ENCODE measurements at places on chromosomes 7 and 10. TPM values are rescaled to one million over a fixed set of nuclear protein-coding genes. Genes with fewer than 3 reads are reported as not detected.

ITGB8 gene
- 23.6 TPM for total RNA-seq

DNA sequence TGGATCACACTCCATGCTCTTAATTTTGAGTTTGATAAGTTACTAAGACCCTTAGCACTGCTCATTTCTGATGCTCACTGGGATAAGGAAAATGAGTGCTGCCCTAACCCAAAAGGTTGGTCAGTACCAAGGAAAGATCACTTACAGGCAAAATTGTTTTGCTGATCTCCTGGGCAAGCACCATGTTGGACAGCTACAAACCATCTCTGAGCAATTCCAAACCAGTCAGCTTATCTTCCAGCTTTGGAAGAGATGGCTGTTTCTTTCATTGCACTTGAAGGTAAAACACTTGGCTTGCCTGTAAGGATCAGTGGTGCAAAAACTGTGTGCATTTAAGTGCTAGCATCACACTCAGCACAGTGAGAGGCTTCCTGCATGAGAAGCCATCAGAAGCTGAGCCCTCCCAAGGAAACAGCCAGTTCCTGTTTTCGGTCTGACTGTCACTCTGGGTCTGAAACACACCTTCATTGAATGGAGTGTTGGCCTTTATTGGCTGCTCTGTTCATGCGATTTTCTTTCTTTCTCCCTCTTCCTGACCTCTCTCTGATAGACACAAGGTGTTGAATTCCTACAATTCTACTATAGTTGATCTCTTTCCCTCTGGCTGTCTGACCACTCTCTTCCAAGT lies 126.4 kb upstream of the GHITM start:
- no peaks in the 10 kb centered on the region for H3K36me3 ChIP-seq
- H3K27me3 ChIP-seq: no peaks in the 10 kb centered on the region
- DNase-seq: no peak

DNA sequence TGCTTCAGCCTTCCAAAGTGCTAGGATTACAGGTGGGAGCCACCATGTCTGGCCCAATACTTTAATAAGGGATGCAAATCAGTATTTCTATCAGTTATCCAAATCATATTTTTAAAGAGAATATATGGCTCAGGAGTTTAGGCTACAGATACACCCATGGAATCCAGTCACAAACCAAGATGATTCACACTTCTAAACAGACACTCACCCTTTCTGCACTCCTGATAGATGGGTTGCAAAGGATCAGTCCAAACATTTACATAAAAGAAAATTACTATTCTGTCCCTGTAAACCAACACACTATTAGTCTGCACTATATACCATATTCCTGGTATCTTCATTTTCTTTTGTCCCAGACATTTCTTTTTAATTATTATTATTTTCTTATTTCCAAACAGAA lies 2.2 kb downstream of the MORN4 start:
- no peak for DNase-seq
- H3K36me3 ChIP-seq: no peaks in the 10 kb centered on the region
- H3K4me3 ChIP-seq: no peak overlapping the region

DNA sequence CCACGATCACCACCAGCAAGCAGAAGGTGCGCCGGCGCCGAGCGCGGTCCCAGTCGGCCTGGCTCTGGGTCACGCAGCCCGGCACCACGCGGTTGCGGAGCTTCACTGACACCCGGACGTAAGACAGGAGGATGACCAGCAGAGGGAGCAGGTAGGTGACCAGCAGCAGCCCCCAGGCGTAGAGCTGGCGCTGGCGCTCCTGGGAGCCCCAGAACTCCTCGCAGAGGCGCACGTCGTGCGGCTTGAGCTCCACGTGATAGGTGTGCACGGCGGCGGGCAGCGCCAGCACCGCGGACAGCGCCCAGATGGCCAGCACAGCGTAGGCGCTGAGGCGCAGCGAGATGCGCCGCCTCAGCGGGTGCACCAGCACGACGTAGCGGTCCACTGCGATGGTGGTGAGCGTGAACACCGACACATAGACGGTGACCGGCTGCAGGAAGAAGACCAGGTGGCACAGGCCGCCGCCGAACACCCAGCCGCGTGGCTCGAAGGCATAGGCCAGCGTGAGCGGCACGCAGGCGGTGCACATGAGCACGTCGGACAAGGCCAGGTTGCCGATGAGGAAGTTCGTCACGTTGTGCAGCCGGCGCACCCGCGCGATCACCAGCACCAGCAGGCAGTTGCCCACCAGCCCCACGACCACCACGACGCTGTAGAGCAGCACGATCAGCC lies 920 bp downstream of the PRLHR start:
- peak; percentile 27 for DNase-seq
- no peak overlapping the region for H3K4me3 ChIP-seq
- H3K27ac ChIP-seq: no peak overlapping the region
- H3K27me3 ChIP-seq: no peaks in the 10 kb centered on the region

DNA sequence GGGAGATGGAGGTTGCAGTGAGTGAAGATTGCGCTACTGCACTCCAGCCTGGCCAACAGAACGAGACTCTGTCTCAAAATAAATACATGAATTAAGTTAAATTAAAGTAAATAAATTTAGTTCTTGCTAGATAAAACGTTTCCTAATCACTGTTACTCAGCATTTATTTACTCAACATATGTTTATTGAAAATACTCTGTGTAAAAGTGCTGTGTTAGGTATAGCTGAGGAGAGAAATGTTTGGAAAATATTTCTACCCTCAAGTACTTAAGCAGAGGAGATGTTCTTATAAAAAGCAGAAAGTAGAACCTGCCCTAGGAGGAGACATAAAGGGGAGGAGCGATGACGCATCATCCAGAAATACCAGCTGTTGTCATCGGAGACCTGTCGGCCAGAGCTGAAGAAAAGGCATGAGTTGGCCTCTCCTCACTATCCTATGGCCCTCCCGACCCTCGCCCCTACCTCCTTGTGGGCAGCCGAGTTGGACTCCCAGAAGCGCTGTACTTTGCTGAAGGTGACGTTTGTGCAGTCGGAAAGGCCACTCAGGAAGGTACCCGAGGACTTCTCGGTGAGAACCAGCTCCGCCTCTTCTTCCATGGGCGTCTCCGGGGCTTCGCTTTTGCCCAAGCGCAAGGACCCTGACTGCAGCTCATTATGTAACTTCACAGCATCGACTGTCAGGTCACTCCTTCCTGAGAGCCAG lies 1.1 kb downstream of the RRP12 start:
- H3K27me3 ChIP-seq: no peaks in the 10 kb centered on the region
- peaks cover 17% of the 10 kb centered on the region for H3K36me3 ChIP-seq
- peaks cover 13% of the 10 kb centered on the region for H3K4me1 ChIP-seq
- no peak for DNase-seq
- peak overlapping the region; percentile 67 for H3K4me3 ChIP-seq

DNA sequence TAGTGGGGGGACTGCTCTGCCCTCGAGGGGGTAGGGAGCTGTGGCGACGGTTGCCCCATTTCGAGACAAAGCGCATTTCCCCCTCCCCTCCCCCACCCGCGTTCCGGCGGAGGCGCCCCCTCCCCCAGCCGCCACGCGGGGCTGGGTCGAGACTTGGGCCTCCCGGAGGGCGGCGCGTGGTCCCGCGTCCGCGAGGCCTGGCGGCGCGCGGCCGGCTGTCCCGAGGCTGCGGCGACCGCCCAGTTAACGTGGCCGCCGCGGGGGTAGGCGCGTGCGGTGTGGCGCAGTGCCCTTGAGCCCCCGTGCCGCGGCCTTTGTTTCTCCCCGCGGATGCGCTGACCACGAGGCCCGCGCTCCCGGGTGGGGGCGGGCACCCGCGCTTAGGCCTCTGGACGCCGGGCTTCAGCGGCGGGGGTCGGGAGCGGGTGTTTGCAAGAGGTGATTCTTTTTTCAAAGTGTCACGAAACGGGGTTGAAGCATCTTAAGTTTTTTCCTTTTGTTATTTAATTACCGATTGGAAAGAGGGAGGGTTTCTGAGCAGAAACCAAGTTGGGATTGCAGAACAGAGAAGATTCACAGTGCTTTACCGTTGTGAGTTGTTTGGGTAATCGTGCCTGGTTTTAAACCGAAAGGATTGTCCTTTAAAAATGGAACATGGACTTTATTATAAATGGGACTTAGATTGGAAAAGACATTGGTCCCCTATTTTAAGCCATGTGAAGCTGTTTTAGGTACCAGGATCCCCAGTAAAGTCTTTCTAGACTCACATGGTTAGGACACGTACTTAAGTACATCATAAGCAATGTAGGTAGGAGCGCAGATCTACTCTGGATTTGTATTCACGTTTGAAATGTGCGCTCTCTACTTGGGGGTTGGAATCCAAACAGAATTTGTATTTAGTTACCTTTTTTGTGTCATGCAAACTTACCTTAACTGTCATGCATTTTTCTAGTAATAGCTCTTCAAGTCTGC lies 760 bp downstream of the CBX3 start:
- DNase-seq: peak; percentile 48
- H3K4me3 ChIP-seq: peak overlapping the region; percentile 92
